ELR (cell line): ENCODE measurements at places on chromosomes 7 and 10.

GRCh38 chr10:28236591-28236990 lies 66.3 kb downstream of the MPP7 start:
- no peak for DNase-seq

DNA sequence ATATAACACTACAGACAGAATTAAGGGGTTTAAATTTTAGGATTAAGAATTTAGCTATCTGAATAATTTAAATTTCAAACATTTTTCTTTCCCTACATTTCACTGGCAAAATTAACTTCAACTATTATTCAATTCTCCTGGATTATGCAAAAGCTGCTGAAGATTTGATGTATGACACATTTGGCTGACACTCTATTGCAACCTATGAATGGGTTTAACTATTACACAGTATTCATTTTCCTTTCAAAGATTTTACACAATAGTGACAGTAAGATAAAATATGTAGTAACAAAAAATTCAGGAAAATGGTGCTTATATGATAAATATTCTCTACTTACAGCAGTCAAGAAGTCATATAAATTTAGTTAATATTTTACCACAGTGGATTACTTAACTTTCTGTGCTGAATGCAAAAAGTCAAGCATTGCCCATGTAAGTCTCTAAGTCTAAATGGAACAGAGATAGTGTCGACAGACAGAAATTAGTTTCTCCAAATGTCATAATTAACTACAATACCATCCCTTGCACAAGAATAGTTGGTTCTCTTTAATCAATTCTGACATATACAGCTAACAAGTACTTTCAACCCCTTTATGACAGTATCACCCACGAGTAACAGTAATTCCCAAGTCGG lies 194.1 kb upstream of the FRMD4A start:
- no peak for DNase-seq

DNA sequence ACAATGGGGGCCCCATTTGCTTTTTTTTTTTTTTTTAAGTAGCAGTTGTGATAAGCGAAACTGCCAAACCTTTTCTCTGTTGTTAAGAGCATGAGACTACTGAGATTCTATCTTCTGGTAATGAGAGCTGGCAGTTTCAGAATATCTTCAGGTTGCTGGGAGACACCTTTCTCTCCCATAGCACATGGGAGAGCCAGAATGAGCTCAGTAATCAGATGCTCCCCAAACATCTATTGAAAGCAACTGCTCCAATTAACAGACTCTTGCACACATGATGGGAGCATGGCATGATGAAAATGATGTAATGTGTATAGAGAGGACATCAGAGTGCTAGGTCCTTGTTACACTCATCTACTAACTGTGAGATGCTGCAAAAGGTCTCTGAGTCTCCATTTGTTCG lies 18.8 kb downstream of the MYO3A start:
- no peak for DNase-seq

GRCh38 chr7:137337902-137338301 lies 5.6 kb downstream of the PTN start:
- no peak for DNase-seq

DNA sequence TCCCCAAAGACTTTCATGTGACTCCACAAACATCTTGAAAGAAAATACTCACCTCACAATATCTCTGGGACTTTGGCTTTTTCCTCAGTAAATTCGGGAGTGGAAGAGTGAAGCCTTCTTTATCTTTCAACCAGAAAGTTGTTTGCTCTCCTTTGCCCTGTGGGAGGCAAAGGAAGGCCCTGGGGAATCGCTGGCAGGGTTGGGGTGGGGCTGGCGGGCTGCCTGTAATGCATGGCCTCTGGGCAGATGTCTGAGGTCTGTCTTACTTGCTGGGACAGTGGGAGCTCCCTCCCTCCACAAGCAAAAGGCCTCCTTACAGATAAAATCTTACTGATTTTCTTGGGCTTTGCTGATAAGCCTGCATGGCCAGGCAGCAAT lies 24.9 kb downstream of the TECTB start:
- DNase-seq = no peak

GRCh38 chr7:27187475-27188385 lies 2.7 kb upstream of the HOXA11 start:
- peak; percentile 59 for DNase-seq

GRCh38 chr7:151702961-151703360 lies 174.0 kb downstream of the PRKAG2 start:
- DNase-seq = no peak

- no peak for DNase-seq
Measured at GRCh38 chr7:81140252-81140651, 221.4 kb upstream of the SEMA3C start.

GRCh38 chr7:76206633-76207032 lies 4.9 kb downstream of the SRRM3 start:
- DNase-seq = no peak

DNA sequence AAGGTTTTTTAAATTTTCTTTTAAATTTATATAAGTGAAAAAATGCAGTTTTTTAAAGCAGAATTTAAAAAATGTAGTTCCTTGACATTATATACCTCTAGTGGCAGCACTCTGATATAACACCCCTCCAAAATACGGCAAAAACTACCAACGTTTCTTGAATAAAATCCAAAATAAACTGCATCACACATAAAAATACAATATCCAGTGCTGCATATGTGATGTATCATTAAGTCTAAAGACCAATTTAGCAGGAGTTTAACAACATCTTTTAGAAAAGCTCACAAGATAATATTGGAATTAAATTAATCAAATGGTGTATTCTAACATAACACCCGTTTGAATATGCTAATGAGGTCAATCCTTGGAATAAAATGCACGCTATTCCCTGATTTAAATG lies 1.4 kb downstream of the TCERG1L start:
- DNase-seq = no peak

DNA sequence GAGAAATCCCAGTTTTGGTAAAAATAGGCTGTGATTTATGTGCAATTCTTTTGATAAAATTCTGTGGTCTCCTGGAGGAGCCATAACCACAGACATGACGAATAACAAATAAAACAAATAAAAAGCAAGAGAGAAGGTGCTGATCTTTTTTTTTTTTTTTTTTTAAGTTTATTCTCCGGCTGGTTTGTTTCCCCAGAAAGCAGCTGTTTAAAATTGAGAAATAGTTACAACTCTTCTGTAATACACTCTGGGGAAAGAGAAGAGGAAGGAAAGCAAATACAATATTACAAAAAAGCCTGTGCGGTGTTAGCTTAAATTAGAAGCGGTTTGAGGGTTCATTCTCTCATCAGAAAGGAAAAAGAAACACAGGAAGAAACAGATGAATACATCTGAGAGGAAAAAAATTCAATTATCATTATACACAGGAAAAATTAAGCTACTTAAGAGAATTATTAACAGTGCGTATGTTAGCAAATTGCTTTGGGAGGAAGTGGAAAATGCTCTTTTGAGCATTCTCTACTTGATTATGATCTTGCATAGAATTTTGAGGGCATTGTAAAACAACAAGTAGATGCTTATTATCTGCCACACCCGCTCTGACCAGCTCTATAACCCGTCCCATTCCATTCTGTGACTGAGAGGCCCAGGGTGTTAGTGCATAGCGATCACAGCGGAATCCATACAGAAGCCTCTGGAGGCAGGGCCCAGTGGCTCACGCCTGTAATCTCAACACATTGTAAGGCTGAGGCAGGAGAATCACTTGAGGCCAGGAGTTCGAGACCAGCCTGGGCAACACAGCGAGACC lies 40.6 kb upstream of the WAC start:
- DNase-seq = no peak

DNA sequence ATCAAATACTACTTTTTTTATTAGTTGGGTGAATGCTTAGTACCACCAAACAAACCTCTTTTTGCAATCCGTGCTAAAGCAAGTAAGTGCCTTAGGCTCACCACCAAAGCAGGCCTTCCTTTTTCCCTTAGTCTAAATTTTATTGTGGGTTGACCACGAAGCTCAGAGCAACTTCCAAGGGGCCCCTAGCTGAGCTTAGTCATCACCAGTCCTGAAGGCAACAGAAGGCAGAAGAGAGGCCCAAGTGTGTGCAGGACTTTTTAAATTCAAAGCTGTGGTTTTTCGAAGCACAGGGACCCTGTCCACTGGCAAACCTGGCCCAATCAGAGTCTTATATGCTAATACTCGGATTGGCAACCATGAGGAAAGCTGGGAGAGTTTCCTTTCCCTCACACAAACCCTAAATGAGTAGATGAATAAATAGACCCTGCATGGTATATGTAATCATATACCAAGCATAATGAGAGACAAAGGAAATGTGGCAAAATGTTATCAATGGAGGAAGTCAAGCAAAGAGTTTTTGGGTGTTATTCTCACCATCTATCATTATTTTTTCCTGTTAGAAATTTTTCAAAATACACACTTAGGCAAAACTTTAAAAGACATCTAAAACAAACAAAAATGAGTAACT lies 453.2 kb upstream of the GALNT17 start:
- peak; percentile 70 for DNase-seq

GRCh38 chr10:76582531-76582930 lies 1055.1 kb downstream of the KCNMA1 start:
- DNase-seq = peak; percentile 50

DNA sequence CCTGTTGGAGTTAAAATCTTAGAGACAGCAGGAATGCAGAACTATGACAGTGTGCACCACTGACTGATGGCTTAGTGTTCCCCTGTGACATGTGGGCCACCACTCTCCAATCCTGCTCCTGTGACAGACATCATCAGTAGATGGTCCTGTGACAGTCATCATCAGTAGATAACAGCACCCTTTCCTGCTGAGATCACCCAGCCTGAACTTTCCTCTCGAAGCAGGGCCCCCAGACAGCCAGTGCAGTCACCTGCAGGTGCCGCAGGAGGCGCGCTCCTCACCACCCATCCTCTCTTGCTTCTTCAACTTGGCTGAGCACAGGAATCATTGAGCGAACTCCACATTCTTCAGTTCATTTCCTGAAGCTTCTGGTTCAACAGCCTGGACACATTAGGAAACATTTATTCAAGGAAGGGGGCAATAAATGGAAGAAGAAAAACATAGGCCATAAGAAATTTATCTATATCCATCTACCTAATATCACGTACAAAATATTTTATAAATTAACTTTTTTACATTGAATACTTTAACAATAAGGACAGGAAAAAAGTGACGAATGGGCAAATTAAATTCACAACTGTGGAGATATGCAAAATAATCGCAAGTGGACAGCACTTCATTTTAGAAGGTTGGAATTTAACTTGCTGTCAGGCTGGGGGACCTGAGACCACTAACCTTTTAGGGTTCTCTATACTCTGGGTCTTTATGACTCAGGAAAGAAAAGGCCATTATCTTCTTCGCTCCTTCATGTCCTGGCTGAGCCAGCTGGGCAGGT lies 32.0 kb upstream of the MKI67 start:
- DNase-seq = no peak

DNA sequence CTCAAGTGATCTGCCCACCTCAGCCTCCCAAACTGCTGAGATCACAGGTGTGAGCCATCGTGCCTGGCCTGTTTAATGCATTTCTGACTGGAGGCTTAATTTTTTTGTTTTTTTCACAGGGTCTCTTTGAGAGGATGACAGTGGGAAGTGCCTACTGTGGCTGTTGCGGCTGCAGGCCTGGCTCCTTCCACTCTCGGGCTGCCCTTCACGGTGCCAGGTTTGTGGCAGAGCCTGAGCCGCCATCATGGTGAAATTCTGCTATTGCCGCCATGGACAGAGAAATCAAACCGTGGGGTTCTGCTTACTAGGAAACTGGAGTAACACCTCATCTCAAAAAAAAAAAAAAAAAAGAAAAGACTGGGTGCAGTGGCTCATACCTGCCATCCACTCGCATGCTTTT lies 142.7 kb downstream of the CAMK1D start:
- DNase-seq = no peak

- DNase-seq = peak; percentile 60
Measured at GRCh38 chr7:16421333-16422102, at the start of gene CRPPA. TSS of gene CRPPA (minus strand) at chr7:16421538. CDS start at chr7:16421322, 216 bp downstream.

DNA sequence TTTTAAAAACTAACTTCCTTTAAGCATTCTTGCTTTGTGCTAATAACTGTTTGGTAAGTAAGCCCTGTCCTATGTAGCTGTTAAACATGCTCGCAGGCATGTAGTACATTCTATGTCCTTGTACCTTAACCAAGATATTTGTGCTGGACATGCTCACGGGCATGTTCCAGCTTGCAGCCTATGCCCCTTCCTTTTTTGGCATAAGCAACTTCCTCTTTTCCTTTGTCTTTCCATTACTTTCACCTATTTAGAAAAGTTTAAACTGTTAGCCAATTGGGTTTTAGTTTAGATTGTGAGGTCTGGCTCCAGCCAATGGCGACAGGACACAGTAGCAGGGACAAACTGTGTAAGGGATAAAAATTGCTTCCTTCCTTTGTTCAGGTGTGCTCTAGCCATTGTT lies 14.4 kb upstream of the APBB1IP start:
- no peak for DNase-seq

GRCh38 chr7:150453181-150453580 lies 2.8 kb downstream of the GIMAP8 start:
- DNase-seq = no peak

DNA sequence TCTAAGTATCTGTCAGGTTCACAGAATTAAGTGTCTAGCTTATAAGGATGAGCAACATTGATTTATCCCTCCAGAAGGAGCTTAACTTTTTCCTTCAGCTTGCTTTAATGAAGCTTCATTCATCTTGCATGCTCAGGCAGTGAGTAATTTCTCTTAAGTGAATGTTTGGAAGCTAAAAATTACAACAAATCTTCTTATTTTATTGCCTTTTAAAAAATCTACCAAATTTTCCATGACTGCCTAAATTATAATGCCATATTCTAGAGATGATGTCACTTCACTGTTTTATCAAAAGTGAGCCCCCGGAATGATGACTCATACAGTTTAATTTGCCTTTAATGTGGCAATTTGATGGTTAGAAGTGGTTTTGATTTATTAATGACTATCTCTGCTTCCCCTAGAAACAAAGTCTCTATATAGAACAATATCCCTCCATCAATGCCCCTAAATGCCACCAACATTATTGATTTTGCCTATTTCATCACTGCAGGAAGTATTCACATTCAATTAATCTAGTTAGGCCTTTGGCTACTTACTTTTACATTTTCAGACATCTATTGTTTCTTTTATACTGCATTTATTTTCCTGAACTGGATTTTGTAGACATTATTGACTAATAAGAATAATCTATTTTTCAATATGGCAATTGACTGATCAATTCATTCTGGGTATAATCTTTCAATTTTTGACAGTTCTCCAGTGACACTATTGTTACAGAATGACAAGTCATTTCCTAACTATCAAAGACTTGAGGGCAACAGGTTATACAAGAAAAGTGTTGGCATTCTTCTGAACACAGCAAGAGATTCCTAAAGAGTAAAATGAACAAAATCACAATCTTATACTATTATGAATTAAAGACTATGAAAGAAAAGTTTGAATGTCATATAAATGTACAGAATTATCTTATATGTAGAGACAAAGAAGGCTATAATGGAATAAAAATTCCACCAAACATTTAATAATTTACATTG lies 139.3 kb upstream of the ODAD2 start:
- peak; percentile 79 for DNase-seq

- no peak for DNase-seq
Measured at GRCh38 chr7:20201380-20201779, 15.8 kb downstream of the MACC1 start.

- peak; percentile 80 for DNase-seq
Measured at GRCh38 chr10:73744664-73744975, 448 bp downstream of the SEC24C start.

DNA sequence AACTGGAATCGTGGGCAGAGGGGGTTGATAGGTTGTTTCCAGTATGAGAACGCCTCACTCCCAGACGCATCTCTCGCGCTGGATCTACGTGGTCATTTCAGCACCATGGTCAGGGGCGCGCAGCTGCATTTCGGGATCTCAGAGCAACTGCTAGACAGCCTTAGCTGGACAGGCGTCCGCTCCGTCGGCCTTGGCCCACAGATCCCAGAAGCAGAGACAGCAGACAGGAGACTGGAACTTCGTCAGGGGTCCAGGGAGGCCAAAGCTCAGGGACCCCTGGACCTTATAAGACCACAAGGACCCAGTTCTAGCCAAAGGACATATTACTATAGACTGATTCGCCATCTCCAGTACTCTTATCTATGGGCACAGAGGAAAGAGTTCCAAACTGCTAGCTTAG lies 5.3 kb downstream of the NEUROG3 start:
- peak; percentile 55 for DNase-seq
